ENCODE measurements at places on chromosomes 7 and 10.

- DNase-seq: no peak
These were observed 283.4 kb upstream of the AOAH start for GRCh38 chr7:37007691-37008090.

DNA sequence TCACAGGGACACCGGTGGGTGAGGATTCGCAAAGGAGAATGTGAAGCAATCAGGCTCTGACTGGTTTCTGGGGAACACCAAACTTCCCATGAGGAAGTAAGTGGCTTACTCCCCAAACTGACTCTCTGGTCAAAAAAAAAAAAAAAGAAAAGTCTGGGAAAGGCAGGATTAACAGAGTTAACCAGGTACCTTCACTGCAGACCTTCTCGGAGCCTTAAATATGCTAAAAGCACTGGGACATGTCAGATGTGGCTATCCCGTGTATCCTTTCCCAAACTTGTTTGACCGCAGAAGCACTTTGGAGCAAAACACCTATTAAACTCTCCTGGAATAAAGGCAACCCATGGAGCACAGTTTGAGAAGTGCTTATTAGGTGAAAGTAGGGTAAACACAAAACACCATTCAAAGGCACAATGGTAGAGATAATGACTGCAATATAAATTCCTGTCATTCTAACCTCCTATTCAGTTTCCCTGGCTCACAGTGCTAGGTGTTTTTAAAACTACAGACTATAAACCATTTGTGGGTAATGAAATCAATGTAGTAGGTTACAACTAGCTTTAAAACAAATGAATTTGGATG lies 44.1 kb upstream of the MXI1 start:
- DNase-seq: no peak

DNA sequence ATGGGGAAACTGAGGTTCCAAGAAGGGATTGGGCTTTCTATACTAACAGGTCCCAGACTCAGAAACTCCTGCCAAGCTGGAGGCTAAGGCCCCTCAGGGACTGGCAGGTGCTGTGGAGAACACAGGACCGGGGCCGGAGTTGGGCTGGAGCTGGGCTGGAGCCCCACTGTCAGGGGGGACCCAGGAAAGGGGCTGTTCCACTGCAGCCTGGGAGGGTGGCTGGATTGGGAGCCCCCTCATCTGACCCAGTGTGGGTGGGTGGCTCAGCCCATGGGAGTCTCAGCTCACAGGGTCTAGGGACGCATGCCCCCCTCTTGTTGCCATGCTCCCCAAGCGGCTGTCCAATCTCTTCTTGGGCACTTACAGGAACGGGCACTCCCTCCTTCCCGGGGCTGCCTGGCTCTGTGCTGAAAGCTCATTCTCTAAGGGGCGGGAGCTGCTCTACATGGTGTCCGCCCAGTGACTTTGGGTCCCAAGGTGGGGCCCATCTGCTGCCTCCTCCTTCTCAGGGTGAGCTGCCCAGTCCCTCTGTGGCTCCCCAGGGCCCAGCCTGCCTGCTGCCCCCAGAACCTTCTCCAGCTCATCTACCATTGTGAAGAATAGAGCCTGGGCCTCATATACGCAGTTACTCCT lies 126.5 kb downstream of the MYL10 start:
- DNase-seq: no peak

GRCh38 chr7:40682696-40683095 lies 547.9 kb downstream of the SUGCT start:
- DNase-seq: no peak

DNA sequence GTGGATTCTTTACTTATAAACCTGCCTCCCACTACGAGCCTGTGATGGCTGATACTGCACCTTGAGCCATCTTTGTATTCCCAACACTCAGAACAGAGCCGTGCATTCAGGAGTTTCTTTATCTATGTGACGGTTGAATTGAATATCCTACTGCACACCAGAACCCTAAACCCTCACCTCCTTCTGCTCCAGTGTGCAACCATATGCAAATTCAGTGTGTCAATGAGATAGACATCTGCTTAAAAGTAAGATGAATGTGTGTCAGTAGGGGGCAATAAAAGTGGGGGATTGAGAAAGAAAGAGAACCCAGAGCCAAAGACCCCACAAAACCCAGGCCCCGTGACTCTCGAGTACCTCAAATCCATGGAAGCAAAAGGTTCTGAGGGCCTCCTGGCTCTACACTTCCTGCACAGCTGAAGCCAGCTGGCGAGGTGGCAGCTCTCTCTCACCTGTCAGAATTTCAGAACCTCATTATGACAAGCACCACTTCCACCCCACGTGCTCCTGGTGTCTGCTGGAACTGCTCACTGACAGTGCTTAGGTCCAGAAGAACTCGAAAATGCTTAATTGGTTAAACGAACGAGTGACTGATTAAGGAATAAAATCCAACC lies 143.3 kb upstream of the GPR26 start:
- no peak for DNase-seq

DNA sequence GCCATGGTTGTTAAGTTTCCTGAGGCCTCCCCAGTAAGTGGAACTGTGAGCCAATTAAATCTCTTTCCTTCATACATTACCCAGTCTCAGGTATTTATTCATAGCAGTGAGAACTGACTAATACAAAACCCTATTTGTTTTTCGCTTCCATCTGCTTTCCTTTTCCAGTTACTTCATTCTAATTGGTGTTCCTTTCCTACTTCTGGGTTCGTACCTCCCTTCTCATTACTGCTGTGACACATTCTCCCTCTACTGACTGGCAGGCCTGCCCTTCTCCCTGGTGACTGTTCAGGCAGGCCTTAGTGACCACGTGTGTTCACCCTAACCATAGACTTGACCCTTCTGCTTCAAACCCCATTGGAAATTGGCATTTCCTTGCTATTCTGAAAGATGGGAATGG lies 37.7 kb downstream of the MTURN start:
- DNase-seq: no peak

- DNase-seq: no peak
These were observed 17.4 kb upstream of the CCL26 start for GRCh38 chr7:75789361-75789924.

- DNase-seq: no peak
These were observed 597.3 kb downstream of the PTPRN2 start for GRCh38 chr7:157990226-157990880.

- DNase-seq: no peak
These were observed 1.0 kb downstream of the TWIST1 start for GRCh38 chr7:19116121-19117090.

- DNase-seq: no peak
These were observed 17.9 kb downstream of the RSBN1L start for GRCh38 chr7:77714195-77714594.

DNA sequence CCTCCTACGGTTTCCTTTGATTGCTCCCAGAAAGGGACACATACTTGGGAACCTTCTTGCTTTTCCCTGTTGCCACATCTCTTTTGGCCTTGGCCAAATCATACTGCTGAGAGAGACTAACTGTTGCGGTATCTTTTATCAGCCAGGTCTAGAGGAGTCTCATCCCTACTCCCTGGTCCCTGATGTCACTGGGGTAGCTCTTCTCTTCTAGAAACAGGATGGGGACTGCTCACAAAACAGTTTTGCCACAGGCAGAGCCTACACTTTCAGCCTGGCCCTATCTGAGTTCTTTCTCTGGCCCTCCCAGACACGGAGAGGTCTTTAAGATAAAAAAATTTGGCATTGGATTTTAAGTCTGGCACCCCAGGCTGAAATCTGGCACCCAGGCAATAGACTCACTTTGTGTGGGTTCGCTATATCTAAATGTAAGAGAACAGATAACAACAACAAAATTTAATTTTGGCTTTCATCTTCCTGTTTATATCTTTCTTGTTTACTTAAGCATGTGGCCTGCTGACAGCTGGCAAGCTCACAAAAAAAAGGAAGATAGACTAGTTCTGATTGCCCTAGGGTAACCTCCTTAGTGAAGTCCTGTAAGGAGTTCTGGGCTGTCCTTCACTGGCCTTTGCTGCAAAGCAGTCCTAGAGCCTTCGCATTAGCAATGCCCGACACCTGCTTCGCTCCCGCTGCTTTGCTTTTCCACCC lies 228.3 kb upstream of the NPVF start:
- no peak for DNase-seq

DNA sequence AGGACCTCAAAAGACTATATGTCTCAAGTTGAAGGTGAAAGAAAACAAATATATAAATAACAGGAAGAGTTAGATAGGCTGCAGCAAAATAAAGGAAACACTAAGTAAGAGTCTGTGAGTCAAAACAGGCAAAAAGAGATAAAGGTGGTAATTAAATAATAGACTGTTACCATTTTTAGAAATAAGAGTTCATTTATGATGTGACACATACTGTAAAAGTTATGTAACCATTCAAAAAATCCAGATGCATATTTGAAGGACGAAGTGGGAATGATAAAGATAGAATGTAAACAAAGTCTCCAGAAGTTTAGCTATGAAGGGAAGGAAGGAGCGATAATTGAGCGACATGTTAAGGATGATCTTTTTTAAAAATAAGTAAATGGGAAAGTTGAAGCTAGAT lies 50.5 kb downstream of the HECTD2 start:
- DNase-seq: no peak

GRCh38 chr10:16952610-16953009 lies 135.4 kb upstream of the RSU1 start:
- DNase-seq: no peak

GRCh38 chr7:45599851-45600706 lies 25.9 kb downstream of the ADCY1 start:
- DNase-seq: no peak

- DNase-seq: no peak
These were observed 1.7 kb upstream of the FUOM start for GRCh38 chr10:133359554-133359971.

GRCh38 chr7:36192877-36193276 lies 39.8 kb downstream of the EEPD1 start:
- DNase-seq: no peak

DNA sequence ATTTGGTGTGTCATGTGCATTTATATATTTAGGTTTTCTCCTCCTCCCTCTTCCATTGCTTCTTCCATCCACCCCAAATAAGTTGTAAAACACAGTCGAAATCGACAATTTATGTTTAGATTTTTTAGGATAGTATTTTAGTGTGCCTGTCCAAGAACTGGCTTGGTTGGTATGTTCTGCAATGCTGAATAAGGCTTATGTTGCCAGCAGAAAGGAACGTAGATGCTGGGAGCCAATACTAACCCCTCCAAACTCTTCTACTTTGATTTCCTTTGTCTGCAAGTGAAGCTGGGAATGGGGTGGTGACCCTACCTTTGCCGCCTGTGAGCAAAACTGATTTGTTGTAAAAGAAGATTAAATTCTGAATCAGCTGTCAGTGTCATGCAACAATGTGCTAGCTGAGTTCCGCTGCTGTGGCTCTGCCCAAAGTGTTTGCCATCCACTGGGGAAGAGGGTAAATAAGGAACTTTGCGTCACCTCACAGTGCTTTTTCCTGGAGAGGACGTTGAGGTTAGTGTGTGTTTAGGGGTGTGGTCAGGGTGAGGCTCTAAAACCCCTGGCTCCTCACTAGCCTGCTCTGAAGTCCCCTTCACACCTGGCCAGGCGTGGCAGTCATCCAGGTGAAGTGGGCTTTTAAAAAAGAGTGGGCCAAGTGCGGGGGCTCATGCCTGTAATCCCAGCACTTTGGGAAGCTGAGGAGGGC lies 44.4 kb downstream of the TACC2 start:
- no peak for DNase-seq

- no peak for DNase-seq
These were observed 1.5 kb upstream of the NCOA4 start for GRCh38 chr10:46031648-46032532.

- DNase-seq: no peak
These were observed 86.4 kb upstream of the KIF5B start for GRCh38 chr10:32142646-32143045.

DNA sequence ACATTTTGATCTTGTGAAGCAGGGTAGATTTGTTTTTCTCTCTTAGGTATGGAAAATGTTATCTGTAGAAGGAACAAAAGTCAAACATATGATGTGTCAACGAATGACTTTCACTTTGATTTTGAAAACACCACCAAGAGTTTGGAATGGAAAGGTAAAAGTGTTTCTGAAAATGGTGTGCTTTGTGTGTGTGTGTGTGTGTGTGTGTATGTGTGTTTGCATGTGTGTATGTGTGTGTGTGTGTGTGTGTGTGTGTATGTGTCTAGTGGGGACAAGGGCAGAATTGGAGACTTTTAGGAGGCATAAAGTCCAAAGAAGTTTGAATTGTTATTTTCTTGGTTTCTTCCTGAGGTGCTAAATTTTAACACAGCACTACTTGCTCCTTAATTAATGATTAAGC lies 115.4 kb upstream of the PRKCQ start:
- no peak for DNase-seq

DNA sequence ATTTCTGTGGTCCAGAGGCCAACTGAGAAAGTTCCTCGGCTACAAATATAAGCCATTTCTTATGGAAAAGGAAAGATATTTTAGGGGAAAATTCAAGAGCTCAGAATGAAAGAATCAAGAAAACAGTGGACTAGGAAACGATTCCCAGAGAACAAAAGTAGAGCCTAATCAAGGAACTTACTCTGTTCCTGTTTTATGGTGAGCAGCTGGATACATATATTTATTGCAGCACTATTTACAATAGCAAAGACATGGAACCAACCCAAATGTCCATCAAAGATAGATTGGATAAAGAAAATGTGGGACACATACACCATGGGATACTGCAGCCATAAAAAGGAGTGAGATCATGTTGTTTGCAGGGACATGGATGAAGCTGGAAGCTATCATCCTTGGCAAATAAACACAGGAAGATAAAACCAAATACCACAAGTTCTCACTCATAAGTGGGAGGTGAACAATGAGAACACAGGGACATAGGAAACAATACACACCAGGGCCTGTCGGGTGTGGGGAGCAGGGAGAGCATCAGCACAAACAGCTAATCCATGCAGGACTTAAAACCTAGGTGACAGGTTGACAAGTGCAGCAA lies 298.7 kb downstream of the THSD7A start:
- DNase-seq: no peak

GRCh38 chr7:1610013-1610677 lies 40.3 kb upstream of the PSMG3 start:
- no peak for DNase-seq

DNA sequence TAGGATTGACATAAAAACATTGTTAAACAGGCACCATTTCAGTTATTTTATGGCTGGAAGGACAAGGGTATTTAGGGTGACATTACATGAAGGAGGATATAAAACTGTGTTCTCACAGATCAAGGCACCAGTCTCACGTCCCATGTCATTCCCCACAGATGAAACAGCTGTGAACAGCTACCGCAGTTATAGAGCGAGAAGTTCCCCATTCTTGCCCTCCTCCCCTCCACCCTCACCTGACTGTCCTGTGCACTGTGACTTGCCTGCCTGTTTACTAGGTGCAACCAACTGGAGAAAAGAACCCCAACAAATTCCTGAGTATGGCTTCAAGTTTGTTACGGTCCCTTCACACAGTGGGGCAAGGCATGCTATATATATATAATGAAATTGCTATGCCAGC lies 141.6 kb downstream of the SND1 start:
- DNase-seq: no peak

GRCh38 chr7:129503725-129504124 lies 1.4 kb downstream of the SMKR1 start:
- DNase-seq: no peak

GRCh38 chr7:20344396-20344795 lies 13.7 kb downstream of the ITGB8 start:
- DNase-seq: no peak

DNA sequence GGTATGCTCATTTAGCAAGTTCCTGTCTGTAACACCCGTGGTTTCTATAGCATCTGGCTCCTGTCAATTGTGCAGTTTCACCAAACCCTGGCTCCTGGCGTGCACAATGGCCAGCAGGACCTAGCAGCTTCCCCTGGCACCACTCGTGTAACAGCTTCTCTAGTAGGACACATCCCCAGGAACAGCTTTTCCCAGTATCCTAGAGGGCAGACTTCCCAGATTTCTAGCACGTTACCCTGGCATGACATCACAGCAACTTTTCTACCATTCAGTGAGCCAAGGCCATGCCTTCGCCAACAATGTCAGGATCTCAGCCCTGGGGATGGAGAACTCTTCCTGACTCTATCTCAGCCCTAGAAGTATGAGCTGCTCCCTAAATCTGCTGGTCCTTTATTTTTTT lies 6.5 kb downstream of the YME1L1 start:
- DNase-seq: no peak

Data from stimulated activated CD8-positive, alpha-beta memory T cell treated with anti-CD3 and anti-CD28 coated beads, Interleukin-7, amount 100 ng/mL, for 1 hour (primary cell).